ENCODE measurements at places on chromosomes 5 and 9. TPM values are rescaled to one million over a fixed set of nuclear protein-coding genes. Genes with fewer than 3 reads are reported as not detected.

TMEM171 gene
- total RNA-seq = 3.5 TPM

IFNE gene
- 0.29 TPM for total RNA-seq

CDKN2A gene
- total RNA-seq = 14.4 TPM

FSTL4 gene
- not detected for total RNA-seq

IFNK gene
- total RNA-seq = not detected

SPATA31A3 gene
- total RNA-seq = 0.05 TPM

MTMR12 gene
- 14.9 TPM for total RNA-seq

GNA14 gene
- total RNA-seq = not detected

PCDHA4 gene
- 2.4 TPM for total RNA-seq

MUSK gene
- not detected for total RNA-seq

WDR31 gene
- 1.2 TPM for total RNA-seq

PCDHB2 gene
- 11.2 TPM for total RNA-seq

KLF9 gene
- 110 TPM for total RNA-seq

SLC45A2 gene
- 0.49 TPM for total RNA-seq

N4BP3 gene
- total RNA-seq = 0.03 TPM

GPR151 gene
- not detected for total RNA-seq

PCDHB10 gene
- 3.0 TPM for total RNA-seq

PRELID2 gene
- total RNA-seq = 15.2 TPM

SPTLC1 gene
- 62.0 TPM for total RNA-seq

NKD2 gene
- total RNA-seq = 0.72 TPM

CCL19 gene
- not detected for total RNA-seq

NMUR2 gene
- total RNA-seq = 0.13 TPM

VCAN gene
- total RNA-seq = 1.1 TPM

MAP1B gene
- total RNA-seq = 21.7 TPM

LRRC14B gene
- not detected for total RNA-seq

ZFR gene
- 75.0 TPM for total RNA-seq

CKMT2 gene
- total RNA-seq = not detected

GOLPH3 gene
- 62.1 TPM for total RNA-seq

MARCHF11 gene
- not detected for total RNA-seq

HTR1A gene
- not detected for total RNA-seq

PITX1 gene
- total RNA-seq = 2.1 TPM

APBA1 gene
- not detected for total RNA-seq

AMBP gene
- not detected for total RNA-seq

LTC4S gene
- total RNA-seq = not detected

PCDHAC2 gene
- 5.3 TPM for total RNA-seq

MCC gene
- total RNA-seq = 8.7 TPM

KIAA1191 gene
- 53.0 TPM for total RNA-seq

NUTM2F gene
- total RNA-seq = not detected

SLCO6A1 gene
- total RNA-seq = not detected
